ENCODE measurements at places on chromosomes 5 and 9. TPM values are rescaled to one million over a fixed set of nuclear protein-coding genes. Genes with fewer than 3 reads are reported as not detected.

GRCh38 chr5:170571875-170572852 lies 68.3 kb downstream of the KCNIP1 start:
- no peaks in the 10 kb centered on the region for H3K36me3 ChIP-seq
- no peak overlapping the region for H3K27ac ChIP-seq
- DNase-seq: no peak
- no peaks in the 10 kb centered on the region for H3K4me1 ChIP-seq

DNA sequence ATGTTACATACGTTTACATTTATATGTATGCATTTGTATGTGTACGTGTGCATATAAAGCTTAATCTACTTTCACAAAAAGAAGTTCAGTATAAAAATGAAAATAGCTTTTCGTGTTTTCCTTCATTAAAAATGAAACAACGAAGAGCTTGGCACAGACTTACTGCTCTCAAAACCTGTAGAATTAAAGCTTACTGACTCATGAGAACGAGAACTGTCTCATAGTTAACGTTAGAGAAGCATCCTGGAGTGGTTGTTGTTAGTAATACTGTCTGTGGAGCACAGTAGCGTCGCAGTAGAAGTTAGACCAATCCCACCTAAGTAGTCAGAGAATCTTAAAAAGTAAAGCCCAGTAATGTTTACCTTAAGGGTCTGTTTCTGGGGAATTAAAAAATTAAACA lies 1.3 kb downstream of the MAT2B start:
- peaks cover 67% of the 10 kb centered on the region for H3K4me1 ChIP-seq
- H3K27me3 ChIP-seq: no peaks in the 10 kb centered on the region
- no peak for DNase-seq
- peak overlapping the region; percentile 85 for H3K4me3 ChIP-seq

DNA sequence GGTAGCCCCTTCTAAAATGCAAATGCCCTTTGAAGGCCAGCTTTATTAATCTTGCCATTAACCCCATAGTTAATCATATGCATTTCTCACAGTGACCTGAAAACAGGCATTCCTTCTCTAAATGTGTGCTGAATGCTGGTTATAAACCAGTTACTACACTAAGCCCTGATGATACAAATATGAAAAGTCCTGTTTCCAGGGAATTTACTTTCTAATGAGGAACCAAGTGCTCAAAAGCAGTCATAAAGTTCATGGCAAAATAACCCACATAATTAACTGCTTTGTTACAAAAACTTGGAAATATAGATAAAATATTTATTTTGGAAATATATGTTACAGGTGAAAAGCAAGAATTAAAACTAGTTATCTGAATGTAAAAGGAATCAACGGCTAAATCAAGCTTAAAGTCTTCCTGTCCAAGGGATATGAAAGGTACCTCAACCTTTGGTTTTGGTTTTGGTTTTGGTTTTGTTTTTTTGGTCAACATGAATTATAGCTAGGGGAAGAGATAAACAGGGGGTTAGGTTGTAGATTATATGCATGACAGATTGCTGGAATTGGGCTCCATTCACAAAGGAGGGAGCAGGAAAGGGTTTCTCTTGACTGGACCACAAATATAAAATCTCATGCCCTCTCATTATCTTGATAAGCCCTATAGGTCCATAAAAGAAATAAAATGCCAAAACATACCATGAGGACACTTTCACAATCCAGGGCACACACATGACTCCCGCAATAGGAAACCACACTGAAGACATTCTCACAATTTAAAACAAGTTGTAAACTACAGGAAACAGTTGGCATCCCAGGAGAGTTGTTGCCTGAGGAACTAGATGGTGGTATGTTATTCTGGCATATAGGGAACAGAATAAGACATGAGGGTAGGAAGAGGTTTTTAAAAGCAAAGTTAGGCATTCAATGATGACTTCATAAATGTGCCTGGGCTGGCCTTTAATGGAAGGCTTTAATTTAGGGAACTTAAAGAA lies 46.7 kb upstream of the MACIR start:
- H3K27ac ChIP-seq: no peak overlapping the region
- no peaks in the 10 kb centered on the region for H3K36me3 ChIP-seq
- no peaks in the 10 kb centered on the region for H3K27me3 ChIP-seq

AUH gene
- total RNA-seq: 35.2 TPM

DNA sequence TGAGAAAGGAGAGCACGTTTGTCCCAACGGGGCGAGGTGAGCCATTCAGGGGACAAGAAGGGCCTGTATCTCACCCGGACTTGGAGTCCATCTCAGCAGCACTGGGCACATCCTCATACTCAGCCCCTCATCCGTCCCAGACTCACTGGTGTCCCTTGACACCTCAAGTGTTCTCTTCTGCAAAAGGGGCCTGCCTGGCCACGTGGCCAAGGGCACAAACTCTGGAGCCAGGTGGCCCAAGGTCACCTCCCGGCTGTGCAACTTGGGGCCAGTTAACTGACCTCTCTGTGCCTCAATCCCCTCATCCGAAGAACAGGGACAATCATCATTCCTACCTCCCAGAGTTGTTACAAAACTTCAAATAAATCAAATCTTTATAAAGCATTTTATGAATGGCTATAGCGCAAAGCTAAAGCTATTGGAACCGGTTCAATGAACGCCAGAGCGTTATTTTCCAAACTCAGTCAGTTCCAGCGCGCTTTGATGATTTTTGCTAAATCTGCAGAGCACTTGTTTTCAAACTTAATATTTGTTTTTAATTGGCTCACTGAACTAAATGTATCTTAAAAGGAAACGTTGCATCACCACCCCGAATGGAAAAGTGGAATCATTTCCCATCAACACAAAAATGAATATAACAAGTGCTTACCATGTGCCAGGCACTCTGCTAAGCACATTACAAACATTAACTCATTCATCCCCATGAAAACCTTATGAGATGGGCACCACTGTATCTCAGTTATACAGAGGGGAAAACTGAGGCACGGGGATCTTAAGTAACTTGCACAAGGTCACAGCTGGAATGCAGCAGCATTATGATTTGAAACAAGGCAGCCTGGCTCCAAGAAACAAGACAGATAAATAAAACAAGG lies 49.3 kb downstream of the DUSP1 start:
- H3K27me3 ChIP-seq: no peaks in the 10 kb centered on the region
- DNase-seq: no peak
- H3K4me1 ChIP-seq: peaks cover 54% of the 10 kb centered on the region

- no peaks in the 10 kb centered on the region for H3K27me3 ChIP-seq
- H3K4me3 ChIP-seq: no peak overlapping the region
- DNase-seq: no peak
- no peak overlapping the region for H3K27ac ChIP-seq
- no peaks in the 10 kb centered on the region for H3K4me1 ChIP-seq
- H3K36me3 ChIP-seq: no peaks in the 10 kb centered on the region
Observed at GRCh38 chr9:106479679-106480078, 383.3 kb upstream of the ZNF462 start.

DNA sequence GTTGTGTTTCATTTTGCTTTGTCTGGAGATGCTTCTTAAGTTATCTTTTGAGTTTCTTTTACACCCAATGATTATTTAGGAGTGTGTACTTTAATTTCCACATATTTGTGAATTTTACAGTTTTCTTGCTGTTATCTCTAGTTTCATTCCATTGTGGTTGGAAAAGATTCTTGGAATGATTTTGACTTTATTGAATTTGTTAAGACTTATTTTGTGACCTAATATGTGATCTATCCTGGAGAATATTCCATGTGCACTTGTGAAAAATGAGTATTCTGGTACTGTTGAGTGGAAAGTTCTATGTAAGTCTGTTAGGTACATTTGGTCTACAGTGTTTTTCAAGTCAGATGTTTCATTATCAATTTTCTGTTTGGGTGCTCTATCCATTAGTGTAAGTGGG lies 24.4 kb upstream of the GRAMD2B start:
- H3K27me3 ChIP-seq: no peaks in the 10 kb centered on the region
- H3K27ac ChIP-seq: no peak overlapping the region
- H3K4me1 ChIP-seq: no peaks in the 10 kb centered on the region
- no peak for DNase-seq

- no peak overlapping the region for H3K27ac ChIP-seq
- no peaks in the 10 kb centered on the region for H3K36me3 ChIP-seq
- no peak for DNase-seq
- no peak overlapping the region for H3K4me3 ChIP-seq
- H3K27me3 ChIP-seq: no peaks in the 10 kb centered on the region
Observed at GRCh38 chr5:136615251-136616119, 250.1 kb upstream of the TRPC7 start.

GRCh38 chr5:112957036-112957808 lies 19.4 kb upstream of the DCP2 start:
- H3K4me1 ChIP-seq: peaks cover 27% of the 10 kb centered on the region
- DNase-seq: no peak
- no peak overlapping the region for H3K27ac ChIP-seq
- no peaks in the 10 kb centered on the region for H3K27me3 ChIP-seq
- H3K4me3 ChIP-seq: no peak overlapping the region
- H3K36me3 ChIP-seq: no peaks in the 10 kb centered on the region

PCDHGA1 gene
- total RNA-seq: 0.38 TPM

DNA sequence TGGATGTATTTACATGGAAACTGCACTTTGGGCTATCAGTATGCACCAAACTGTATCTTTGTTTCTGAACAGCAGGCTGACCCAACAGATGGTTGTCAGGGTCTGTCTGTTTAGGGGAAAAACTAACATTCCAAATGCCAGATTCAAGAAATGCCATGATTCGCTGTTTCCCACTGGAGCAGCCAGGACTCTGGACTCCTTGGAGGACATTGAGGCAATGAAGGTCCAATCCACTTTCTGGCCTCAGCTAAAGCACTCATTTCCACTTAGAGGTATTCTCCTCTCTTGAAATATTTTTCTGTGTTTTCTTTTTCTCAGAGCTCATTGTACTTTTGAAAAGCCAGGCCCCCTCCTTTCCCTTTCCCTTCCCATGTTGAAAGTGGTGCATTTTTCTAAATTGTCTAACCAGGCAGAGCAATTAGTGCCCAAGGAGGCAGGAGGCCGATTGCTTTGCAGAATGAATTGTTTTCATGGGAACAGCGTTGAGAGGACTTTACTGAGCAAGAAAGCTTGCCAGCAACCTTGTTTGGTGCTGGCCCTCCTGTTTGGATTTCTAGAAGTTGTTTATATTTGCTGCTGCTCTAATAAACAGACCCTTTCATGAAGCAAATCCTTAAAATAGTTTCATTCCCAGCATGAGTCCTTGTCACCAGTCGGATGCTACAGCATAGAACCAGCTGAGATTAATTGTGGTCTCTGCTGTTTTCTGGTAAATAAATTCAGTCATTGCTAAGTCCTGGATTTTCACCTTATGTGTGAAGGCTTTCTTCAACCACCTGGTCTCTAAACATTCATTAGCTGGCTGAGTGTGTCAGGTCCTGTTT lies 132.8 kb upstream of the TAF11L2 start:
- H3K4me1 ChIP-seq: no peaks in the 10 kb centered on the region
- H3K36me3 ChIP-seq: no peaks in the 10 kb centered on the region
- no peaks in the 10 kb centered on the region for H3K27me3 ChIP-seq
- DNase-seq: no peak
- H3K27ac ChIP-seq: no peak overlapping the region

- H3K4me1 ChIP-seq: no peaks in the 10 kb centered on the region
- no peak for DNase-seq
- H3K27ac ChIP-seq: no peak overlapping the region
- no peaks in the 10 kb centered on the region for H3K27me3 ChIP-seq
- H3K4me3 ChIP-seq: no peak overlapping the region
- no peaks in the 10 kb centered on the region for H3K36me3 ChIP-seq
Observed at GRCh38 chr5:166074582-166075481, 2216.6 kb upstream of the WWC1 start.

DNA sequence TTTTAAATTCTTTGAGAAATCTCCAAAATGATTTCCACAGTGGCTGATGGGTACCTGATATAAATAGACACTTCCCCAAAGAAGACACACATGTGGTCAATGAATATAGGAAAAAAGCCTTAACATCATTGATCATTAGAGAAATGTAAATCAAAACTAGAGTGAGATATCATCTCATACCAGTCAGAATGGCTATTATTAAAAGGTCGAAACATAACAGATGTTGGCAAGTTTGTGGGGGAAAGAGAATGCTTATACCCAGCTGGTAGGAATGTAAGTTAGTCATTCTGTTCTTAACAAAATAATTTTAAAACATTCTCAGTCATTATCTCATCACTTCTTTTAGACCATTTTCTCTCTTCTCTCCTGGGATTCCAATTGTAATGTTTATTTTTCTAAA lies 1666.0 kb upstream of the ACO1 start:
- no peak overlapping the region for H3K4me3 ChIP-seq
- no peaks in the 10 kb centered on the region for H3K4me1 ChIP-seq
- no peaks in the 10 kb centered on the region for H3K27me3 ChIP-seq
- H3K27ac ChIP-seq: no peak overlapping the region

CAMK2A gene
- not detected for total RNA-seq

LCN2 gene
- total RNA-seq: 7.9 TPM
